ENCODE measurements at places on chromosomes 12 and 14. TPM values are rescaled to one million over a fixed set of nuclear protein-coding genes. Genes with fewer than 3 reads are reported as not detected.

Gene CEBPE
- polyA plus RNA-seq: 0.08 TPM

DNA sequence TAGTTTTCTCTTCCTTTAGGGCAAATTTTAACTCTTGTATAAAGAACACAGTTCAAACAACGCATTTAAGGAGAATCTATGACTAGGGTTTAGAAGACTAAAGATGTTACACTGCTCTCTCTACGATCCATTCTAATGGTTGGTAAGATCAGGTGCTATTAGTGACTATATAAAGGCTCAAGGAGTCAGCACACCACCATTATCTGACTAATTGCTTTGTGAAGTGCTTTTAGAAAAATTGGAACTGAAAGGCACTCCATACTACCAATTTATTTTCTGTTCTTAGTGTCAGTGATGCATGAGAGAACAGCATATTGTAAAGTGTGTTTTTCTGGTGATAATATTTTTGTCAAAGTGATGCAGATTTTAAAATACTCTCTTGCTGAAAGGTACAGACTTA is 136.8 kb downstream of the SYT1 start:
- DNase-seq: no peak

Gene TMEM63C
- polyA plus RNA-seq: 2.8 TPM

GRCh38 chr12:79547735-79548609 is 142.8 kb downstream of the PAWR start:
- DNase-seq: no peak

Data from left kidney (tissue), 8 donors.